Activated T-cell treated with anti-CD3 and anti-CD28 coated beads for 48 hours (primary cell): ENCODE measurements at places on chromosomes 13 and 19.

GRCh38 chr13:114053026-114053425 lies 79.2 kb upstream of the C13orf46 start:
- no peak for DNase-seq

DNA sequence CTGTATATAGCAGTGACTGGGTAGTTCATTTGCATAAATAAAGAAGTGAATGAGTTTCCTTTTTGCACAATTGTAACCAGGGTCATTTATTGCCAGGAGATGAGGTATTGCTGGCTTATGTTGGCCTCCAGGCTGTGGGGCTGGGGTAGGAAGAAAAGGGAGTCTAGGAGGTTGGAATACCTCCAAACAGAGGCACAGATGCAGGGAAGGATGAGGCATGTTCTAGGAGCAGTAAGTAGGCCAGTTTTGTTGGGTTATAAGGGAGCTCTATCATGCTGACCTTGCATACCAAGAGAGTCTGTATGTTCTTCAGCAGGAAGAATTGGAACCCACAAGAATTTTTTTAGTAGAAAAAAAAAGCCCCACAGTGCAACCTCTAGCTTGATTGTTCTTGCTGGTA lies 17.2 kb upstream of the CYSLTR2 start:
- no peak for DNase-seq

DNA sequence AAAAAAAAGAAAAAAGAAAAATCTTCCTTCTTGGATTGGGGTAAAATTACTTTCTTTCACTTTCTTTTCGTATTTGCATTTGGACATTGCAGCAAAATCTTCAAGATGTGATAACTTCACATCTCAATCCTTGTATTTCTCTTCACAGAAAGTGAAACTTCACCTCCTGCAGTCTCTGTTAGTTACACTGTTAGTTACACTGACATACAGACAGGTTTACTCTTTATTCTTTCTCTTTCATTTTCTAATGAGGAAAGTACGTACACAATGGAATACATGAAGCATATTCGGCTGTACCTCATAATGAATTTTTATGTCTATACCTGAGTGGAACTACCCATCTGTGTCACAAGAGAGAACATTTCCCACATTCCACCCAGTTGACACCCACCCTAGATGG lies 459.1 kb upstream of the GPC6 start:
- no peak for DNase-seq

- no peak for DNase-seq
Observed at GRCh38 chr13:99281811-99282263, 23.7 kb upstream of the GPR18 start.

DNA sequence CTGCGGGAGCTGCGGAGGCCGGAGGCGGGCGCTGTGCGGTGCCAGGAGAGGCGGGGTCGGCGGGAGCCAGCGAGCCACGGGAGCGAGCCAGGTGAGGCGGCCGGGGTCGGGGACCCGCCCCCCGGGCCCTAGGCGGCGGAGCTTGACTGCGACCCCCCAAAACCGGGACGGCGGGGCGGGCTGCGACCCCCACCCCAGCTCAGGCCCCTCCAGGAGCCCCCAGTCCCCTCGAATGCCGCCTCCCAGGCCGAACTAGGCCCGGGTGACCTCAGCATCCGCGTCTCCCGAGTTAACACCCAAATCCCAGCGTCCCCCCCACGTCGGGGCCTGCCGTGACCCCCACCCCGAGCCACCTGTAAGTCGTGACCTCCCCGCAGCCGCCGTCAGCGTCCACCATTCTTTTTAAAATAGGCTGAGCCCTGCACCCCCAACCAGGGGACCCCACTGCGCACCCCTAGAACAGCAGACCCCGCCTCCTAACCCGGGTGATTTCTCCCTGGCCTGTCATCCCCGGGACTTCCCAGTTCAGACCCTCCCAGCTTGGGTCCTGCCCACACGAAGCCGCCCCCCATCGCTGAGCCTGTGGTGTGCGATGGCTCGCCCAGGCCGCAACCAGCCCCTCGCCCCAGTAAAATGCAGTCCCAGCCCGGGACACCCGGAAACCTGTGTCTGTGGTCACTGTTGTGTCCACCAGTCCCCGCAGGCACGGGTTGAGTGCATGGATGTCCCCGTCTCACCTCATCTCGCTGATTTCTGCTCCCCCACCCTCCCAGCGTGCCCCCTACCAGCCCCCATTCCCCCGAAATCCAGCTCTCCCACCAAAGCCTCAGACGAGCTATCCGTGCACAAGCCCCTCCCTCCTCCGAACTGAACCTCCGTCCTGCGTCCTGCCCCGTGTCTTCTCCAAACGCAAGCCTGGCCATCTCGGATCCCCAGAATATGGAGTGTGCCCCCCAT lies 551 bp downstream of the FZR1 start:
- no peak for DNase-seq

GRCh38 chr13:45219938-45220375 lies 19.1 kb upstream of the KCTD4 start:
- DNase-seq: no peak

DNA sequence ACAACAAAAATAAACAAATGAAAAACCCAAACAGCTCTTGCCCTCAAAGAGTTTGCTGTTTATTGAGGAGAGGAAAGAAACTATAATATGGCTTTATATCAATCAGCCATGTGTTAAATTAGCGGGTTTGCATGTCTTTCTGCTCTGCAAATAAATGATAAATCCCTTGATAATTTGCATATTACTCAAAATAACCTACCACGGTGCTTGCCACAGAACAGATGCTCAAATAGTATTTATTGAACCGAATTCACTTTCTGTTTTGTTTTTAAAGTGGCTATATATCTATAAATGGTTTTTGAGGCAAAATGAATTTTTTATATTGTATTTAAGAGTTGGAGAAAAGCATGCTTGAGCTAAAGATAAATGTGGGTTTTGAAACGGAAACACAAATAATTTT lies 428.1 kb downstream of the ITGBL1 start:
- DNase-seq: no peak

DNA sequence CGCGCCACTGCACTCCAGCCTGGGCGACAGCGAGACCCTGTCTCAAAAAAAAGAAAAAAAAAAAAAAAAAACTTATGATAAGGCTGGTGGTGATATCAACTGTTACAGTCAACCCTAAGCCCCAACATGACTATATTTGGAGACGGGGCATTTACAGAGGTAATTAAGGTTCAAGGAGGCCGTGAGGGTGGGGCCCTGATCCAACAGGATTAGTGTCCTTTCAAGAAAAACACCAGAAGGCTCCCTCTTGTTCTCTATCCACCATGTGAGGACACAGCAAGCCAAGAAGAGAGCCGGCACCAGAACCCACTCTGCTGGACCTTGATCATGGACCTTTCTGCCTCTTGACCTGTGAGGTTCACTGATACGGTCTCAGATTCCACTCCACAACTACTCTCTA lies 14.1 kb downstream of the MIER2 start:
- no peak for DNase-seq

DNA sequence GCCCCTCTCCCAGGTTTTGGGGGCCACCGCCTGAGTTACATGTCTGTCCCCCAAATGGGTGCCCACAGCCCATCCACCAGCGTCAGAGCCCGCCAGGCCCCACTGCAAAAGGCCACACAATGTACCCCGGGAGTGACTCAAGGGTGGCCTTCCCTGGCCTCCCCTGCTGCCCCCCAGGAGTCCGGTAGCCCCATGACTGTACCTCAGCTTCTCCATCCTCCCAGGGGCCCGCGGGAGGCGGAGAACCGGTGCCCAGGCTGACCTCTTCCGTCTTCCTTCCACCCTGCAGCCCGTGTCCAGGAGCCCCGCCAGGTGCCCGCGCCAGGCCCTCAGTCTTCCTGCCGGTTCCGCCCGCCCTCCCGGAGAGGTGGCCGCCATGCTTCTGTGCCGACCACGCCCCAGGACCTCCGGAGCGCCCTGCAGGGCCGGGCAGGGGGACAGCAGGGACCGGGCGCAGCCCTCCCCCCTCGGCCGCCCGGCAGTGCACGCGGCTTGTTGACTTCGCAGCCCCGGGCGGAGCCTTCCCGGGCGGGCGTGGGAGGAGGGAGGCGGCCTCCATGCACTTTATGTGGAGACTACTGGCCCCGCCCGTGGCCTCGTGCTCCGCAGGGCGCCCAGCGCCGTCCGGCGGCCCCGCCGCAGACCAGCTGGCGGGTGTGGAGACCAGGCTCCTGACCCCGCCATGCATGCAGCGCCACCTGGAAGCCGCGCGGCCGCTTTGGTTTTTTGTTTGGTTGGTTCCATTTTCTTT lies 10.3 kb downstream of the CBARP start:
- DNase-seq: no peak

GRCh38 chr19:56201973-56202372 lies at the start of gene ZSCAN5C:
Gene ZSCAN5C (plus strand): TSS chr19:56202273. CDS start chr19:56205914, 3,641 bp downstream.
- no peak for DNase-seq

DNA sequence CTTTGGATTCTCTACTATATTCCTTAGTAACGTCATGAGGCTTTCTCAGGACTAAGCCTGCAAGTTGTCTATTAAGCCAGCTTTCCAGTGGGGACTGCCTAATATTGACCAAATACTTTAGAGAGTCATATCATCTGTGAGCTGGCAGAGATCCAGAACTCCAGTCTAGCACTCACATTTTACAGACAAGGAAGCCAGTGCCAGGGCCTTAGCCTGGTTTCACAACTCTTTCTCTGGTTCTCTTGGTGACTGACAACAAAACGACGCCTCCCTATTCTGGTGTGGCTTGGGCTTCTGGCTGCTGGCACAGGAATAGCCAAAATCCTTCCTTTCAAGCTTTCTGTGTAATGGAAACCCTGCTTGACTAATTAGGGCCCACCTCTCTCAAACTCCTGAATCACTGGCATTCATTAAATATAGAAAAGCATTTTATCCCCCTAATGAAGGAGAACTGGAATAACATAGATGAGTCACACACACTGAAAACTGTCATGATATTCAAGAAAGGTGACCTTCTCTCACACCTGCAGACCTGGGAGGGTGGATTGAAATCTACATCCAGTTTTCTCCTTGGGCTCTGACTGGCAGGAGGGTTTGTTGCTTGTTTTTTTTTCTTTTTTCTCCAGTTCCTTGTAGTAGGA lies 75.2 kb upstream of the UBL3 start:
- no peak for DNase-seq

DNA sequence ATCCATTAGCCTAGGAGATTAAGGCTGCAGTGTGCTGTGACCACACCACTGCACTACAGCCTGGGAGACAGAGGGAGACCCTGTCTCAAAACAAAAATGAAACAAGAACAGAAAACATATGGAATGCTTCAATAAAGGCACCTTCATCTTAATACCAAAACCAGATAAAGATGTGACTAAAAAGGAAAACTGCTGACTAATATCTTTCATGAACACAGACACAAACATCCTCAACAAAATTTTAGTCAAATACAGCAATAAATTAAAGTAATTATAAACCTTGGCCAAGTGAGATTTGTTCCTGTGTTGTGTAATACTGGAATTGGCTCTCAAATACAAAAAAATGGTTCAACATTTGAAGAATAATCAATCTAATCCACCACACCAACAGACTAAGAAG lies 103.5 kb downstream of the PRR20E start:
- no peak for DNase-seq

DNA sequence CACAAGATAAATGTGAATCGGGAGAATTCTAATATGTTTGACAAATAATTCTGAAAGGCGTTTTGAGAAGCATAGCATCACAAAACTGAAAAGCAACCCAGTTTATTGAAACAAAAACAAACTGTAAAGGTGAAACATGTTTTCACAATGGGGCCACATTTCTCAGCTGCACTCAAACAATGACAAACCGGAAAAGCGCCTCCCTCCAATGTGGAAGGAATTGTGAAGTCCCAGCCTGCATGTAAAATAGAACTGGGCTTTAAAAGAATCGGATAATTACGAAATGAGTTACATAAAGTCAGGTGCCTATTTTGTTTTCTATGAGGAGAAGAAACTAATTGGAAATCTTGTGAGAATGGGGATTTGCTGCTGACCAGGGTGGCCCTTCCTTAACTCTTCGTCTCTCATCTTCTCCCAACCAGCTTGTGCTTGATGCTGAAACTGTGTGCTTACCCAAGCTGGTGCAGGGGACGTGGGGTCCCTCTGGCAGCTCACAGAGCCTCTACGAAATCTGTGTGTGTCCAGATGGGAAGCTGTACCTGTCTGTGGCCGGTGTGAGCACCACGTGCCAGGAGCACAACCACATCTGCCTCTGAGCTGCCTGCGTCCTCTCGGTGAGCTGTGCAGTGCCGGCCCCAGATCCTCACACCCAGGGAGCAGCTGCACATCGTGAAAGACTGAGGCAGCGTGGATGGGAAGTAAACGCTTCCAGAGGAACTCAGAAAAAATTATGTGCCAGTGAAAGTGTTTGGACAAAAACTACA lies 109.4 kb downstream of the SACS start:
- DNase-seq: no peak

DNA sequence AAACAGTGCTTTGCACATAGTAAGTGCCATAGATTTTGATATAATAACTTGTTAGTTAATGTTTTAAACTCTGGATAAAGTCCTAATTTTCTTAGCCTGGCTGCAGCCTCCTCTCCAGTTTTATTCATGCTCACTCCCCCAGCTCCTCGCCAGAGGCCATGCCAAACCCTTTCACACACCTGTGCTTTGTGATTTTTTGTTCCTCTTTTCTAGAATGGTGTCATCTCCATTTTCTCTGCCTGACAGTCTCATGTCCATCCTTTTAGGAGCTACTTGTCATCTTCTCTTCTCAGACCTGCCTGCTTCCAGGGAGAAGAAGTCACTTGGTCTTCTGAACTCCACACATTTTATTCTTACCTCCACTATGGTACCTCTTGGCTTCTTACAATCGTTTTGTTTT lies 55.8 kb upstream of the SPATA13 start:
- no peak for DNase-seq

DNA sequence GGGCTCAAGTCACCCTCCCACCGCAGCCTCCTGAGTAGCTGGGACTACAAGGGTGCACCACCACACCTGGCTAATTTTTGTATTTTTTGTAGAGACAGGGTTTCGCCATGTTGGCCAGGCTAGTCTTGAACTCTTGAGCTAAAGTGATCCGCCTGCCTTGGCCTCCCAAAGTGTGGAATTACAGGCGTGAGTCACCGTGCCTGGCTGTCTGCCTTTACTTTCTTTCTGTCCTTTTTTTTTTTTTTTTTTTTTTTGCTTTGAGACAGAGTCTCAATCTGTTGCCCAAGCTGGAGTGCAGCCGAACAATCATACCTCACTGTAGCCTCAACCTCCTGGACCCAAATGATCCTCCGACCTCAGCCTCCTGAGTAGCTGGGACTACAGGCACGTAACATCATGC lies 25.0 kb upstream of the OR1M1 start:
- DNase-seq: no peak

- no peak for DNase-seq
Observed at GRCh38 chr13:36068566-36068965, 62.6 kb downstream of the DCLK1 start.

DNA sequence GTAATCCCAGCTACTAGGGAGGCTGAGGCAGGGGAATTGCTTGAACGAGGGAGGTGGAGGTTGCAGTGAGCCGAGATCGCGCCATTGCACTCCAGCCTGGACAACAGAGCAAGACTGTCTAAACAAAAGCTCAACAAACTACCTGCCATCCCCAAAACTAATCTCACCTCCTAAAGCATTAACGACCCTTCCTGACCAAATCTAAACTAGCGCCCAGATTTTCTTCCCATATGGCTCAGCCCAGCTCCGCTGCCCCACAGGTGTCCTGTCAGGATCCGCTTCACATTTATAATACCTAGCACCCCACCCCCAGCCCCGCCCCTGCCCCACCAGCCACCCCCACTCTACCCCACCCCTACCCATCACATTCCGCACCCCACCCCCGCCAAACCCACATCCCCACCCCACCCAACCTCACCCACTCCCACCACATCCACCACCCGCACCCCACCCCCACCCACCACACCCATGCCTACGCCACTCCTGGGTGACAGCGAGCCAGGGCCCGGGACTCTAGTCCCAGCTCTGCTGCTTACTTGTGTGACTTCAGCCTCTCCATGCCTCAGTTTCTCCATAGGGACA lies 599 bp downstream of the C19orf12 start:
- no peak for DNase-seq
